ENCODE measurements at places on chromosomes 3 and 15.

DNA sequence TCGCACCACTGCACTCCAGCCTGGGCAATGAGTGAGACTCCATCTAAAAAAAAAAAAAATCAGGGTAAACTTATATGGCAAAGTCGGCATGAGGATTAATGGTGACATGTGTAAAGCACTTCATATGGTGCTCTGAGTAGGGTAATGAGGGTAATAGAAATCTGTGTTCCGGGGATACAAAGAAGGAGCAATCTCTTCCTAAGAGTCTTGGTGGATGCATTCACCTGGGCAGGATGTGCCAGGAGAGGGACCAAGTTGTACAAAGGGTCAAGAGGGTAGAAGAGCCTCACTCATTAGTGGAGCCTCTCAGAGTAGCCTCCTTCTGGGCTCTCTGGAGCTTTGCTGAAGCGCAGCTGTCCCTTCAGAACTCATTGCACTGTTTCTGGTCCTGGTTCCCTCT is 9.3 kb upstream of the CX3CR1 start:
- no peak for DNase-seq

GRCh38 chr3:16841041-16841753 is 43.6 kb upstream of the PLCL2 start:
- DNase-seq, result no peak

- DNase-seq, result no peak
Measured at GRCh38 chr15:68425428-68426060, 6.4 kb downstream of the ITGA11 start.

GRCh38 chr15:23910030-23910429 is 222.9 kb upstream of the NDN start:
- no peak for DNase-seq

GRCh38 chr3:190012314-190012782 is 108.3 kb downstream of the P3H2 start:
- no peak for DNase-seq

GRCh38 chr15:80503319-80503952 is 99.3 kb downstream of the ARNT2 start:
- no peak for DNase-seq

GRCh38 chr3:39651993-39652739 is 157.2 kb upstream of the MYRIP start:
- DNase-seq, result no peak

Measured in activated effector memory CD4-positive, alpha-beta T cell treated with Interleukin-2 at 50 U/mL for 16 hours (primary cell).